ENCODE measurements at places on chromosomes 4 and X. TPM values are rescaled to one million over a fixed set of nuclear protein-coding genes. Genes with fewer than 3 reads are reported as not detected.
A peak's percentile ranks its signal among the peaks of the same experiment; 100 is the strongest.

DNA sequence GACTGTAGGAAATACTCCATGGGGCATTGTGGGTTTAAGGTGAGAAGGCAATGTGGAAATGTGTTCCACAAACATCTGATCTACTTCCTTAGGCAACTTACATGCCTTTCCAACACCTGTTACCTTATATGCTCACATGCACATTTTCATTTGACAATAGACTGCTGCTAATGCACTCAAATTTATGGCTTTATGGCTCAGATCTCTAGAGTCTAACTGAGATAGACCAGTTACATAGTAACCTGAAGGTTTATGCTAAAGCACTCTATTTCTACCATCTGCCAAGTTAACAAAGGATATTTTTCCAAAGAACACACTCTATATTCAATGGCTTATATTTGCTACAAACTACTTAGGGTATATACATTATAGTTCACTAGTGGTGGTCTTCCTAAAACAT, 969.0 kb downstream of the TECRL start:
- H3K27ac ChIP-seq = no peak overlapping the region
- no peak overlapping the region for H3K4me3 ChIP-seq
- DNase-seq = no peak
- no peaks in the 10 kb centered on the region for H3K27me3 ChIP-seq
- no peaks in the 10 kb centered on the region for H3K36me3 ChIP-seq
- no peaks in the 10 kb centered on the region for H3K4me1 ChIP-seq

GRCh38 chrX:24796204-24796603, 102.5 kb downstream of the POLA1 start:
- no peaks in the 10 kb centered on the region for H3K4me1 ChIP-seq
- no peaks in the 10 kb centered on the region for H3K27me3 ChIP-seq
- no peak overlapping the region for H3K27ac ChIP-seq
- no peak for DNase-seq

GRCh38 chr4:153142700-153143438, 61.4 kb upstream of the TRIM2 start:
- H3K27ac ChIP-seq = no peak overlapping the region
- peak; percentile 68 for DNase-seq
- no peaks in the 10 kb centered on the region for H3K27me3 ChIP-seq
- no peak overlapping the region for H3K4me3 ChIP-seq

GRCh38 chrX:11111947-11112346, 815 bp downstream of the HCCS start:
- no peak overlapping the region for H3K27ac ChIP-seq
- no peaks in the 10 kb centered on the region for H3K4me1 ChIP-seq
- no peak for DNase-seq
- H3K36me3 ChIP-seq = peaks cover 30% of the 10 kb centered on the region
- peak overlapping the region; percentile 84 for H3K4me3 ChIP-seq

DNA sequence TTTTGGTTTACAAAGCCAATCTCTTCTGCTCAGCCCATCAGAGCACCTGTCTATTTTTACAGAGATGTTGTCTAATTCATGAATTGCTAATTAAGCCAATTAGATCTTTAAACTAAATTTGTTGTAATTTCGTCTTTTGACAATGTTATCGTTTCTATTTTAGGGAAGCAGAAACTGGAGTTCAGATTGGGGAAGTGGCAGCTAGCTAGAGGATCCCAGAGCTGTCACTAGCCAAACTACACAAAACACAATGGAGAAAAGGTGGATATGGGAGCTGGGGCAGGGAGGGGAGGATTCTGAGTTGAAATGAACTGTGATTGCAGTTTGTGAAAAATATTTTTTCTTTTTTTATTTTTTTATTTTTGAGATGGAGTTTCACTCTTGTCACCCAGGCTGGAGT, 35.8 kb downstream of the CASP3 start:
- H3K27me3 ChIP-seq = no peaks in the 10 kb centered on the region
- H3K36me3 ChIP-seq = no peaks in the 10 kb centered on the region
- H3K4me1 ChIP-seq = peaks cover 11% of the 10 kb centered on the region
- no peak overlapping the region for H3K27ac ChIP-seq

DNA sequence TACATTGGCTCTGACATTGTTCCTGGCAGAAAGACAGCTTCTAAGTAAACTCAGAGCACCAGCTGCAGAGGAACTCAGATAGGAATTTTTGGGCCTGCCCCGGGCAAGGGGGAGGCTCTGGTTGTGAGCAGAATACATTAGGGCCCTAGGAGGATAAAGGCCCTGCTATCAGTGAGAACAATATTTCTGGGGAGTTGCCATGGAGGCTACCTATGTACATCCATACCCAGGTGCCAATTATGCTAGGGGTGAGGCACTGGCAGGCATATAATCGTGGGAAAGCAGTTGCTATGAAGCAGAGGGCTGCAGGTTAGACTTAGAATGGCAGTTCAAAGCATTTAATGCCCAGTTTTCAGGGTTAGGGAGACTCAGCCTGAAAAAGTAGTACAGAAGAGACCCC, 273.5 kb upstream of the EDA2R start:
- H3K27me3 ChIP-seq = no peaks in the 10 kb centered on the region
- H3K4me1 ChIP-seq = no peaks in the 10 kb centered on the region
- no peak overlapping the region for H3K4me3 ChIP-seq
- H3K36me3 ChIP-seq = no peaks in the 10 kb centered on the region
- no peak overlapping the region for H3K27ac ChIP-seq

GRCh38 chr4:1233641-1234308, 15.2 kb downstream of the CTBP1 start:
- H3K36me3 ChIP-seq = peaks cover 4% of the 10 kb centered on the region
- peak overlapping the region; percentile 49 for H3K27ac ChIP-seq
- H3K4me3 ChIP-seq = no peak overlapping the region
- H3K4me1 ChIP-seq = no peaks in the 10 kb centered on the region
- DNase-seq = no peak

DNA sequence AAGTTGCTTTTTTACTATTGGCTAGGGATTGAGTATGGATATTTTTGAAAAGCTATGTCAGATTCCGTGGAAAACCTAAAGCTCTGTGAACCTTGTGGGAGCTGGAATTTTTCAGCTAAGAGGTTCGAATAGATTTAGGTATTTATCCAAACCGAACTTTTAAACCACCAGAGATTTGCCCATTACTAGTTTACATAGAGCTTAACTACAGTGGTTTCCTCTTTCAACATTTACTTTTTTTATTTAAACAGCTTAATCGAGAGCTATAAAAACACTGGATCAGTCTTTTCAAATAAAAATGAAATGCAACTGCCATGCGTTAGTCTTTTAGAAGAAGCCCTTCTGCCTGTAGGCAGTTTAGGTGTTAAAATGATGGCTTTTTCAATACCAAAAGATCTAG, 377.0 kb downstream of the RPA4 start:
- no peaks in the 10 kb centered on the region for H3K36me3 ChIP-seq
- no peak overlapping the region for H3K27ac ChIP-seq
- no peak overlapping the region for H3K4me3 ChIP-seq
- no peaks in the 10 kb centered on the region for H3K4me1 ChIP-seq
- no peaks in the 10 kb centered on the region for H3K27me3 ChIP-seq

DNA sequence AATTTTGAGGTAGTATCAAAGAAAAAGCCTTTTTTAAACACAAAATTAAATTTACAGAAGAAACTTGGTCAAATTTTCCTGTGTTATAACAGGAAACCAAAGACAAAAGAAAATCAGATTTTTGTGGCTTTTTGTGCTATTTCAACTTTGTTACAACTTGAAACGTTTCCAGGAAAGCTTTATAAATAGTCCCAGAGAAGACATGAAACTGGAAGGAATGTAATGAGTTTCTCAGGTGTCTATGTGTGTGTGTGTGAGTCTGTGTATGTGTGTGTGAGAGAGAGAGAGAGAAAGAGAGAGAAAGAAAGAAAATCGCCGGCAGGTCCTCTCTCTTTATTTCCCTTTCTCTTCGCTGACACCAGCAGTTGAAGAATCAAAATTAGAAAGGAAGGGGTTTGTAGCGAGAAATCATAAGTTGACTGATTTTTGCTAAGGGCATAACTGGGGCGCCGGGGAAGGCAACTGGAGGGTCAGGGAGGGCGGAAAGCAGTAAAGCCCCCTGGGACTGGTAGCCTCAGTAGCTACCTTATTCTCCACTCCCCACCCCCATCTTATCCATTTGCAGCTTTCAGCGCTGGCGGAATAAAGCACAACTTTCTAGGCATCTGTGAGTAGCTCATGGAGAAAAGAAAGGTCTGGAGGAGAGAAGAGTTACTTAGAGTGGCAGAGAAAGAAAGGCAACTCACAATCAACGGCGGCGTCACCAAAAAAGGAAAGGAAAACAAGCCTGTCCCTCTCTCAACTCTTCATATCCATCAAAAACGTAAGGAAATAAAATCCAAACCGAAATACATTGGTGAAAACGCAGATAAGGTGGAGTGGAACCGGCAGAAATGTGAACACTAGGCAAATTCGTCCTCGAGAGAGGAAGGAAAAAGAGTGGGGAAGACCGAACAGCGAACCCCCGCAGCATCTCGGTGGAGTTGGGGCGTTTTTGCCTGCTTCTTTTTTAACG, 1.3 kb downstream of the TMEM47 start:
- peak overlapping the region; percentile 92 for H3K4me3 ChIP-seq
- no peaks in the 10 kb centered on the region for H3K4me1 ChIP-seq
- DNase-seq = no peak
- no peaks in the 10 kb centered on the region for H3K27me3 ChIP-seq

GRCh38 chr4:138935-139334, 14.6 kb downstream of the ZNF718 start:
- peaks cover 10% of the 10 kb centered on the region for H3K36me3 ChIP-seq
- H3K27me3 ChIP-seq = no peaks in the 10 kb centered on the region
- no peak for DNase-seq
- H3K27ac ChIP-seq = no peak overlapping the region
- no peaks in the 10 kb centered on the region for H3K4me1 ChIP-seq
- H3K4me3 ChIP-seq = no peak overlapping the region

DNA sequence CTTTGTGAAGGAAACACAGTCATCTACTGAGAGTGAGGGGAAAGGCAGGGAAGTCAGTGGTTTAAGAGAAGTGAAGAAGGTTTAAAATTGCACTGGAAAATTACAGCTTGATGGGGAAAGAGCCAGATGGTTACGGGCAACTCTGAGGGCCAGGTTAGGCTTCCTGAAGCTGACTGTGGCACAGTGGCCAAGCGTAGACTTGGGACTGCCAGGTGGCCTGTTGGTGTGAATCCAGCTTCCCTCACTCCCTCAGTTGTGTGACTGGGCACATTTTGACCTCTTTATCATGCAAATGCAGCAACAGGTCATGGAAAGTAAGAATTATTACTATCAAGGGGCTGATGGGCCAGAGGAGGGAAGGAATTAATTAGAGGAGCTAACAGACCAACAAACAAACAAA, 390.1 kb downstream of the UNC5C start:
- H3K4me3 ChIP-seq = no peak overlapping the region
- no peak for DNase-seq
- H3K4me1 ChIP-seq = no peaks in the 10 kb centered on the region
- H3K27ac ChIP-seq = no peak overlapping the region

- no peak overlapping the region for H3K4me3 ChIP-seq
- H3K36me3 ChIP-seq = no peaks in the 10 kb centered on the region
- no peaks in the 10 kb centered on the region for H3K4me1 ChIP-seq
- no peak overlapping the region for H3K27ac ChIP-seq
- DNase-seq = no peak
- no peaks in the 10 kb centered on the region for H3K27me3 ChIP-seq
Observed at GRCh38 chr4:110735686-110736085, 112.8 kb upstream of the PITX2 start.

DNA sequence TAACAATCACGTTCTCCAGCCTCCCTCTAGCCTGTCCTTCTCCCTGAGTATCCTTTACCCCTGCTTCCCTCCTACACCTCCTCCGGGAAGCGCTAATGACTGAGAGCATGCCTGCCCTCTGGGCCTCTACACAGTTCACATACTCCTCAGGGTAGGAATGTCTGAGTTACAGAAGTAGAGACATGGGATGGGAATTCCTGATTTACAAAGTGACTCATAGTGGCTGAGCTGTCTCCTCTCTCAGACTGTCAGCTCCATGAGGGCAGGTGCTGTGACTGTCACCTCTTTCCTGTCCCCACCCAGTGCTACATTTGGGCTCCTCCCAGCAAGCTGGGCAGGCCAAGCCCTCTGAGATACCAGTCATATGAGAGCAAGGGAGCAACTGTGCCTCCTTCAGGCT, 2.6 kb downstream of the LAS1L start:
- DNase-seq = no peak
- no peak overlapping the region for H3K27ac ChIP-seq
- H3K4me1 ChIP-seq = peaks cover 7% of the 10 kb centered on the region
- H3K36me3 ChIP-seq = peaks cover 28% of the 10 kb centered on the region

DNA sequence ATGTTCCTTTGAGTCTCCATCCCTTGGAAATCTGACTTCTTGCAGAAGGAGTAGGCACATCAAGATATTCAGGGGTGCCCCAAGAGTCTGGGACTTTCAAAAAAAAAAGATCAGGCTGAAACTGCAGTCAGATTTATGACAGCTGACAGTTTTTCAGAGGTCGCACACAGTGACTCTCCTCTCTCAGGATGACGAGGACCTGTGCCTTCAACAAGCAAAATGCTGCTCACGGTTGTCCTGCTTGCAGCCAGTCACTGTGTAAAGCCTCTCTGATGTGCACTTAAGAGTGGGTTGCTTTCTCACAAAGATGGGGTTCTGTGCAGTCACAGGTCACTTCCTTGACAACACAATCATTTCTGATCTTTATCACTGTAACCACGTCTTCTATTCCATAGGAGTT, 178.2 kb downstream of the PTTG2 start:
- DNase-seq = no peak
- H3K27ac ChIP-seq = no peak overlapping the region
- no peak overlapping the region for H3K4me3 ChIP-seq
- no peaks in the 10 kb centered on the region for H3K4me1 ChIP-seq

- no peaks in the 10 kb centered on the region for H3K36me3 ChIP-seq
- H3K27ac ChIP-seq = no peak overlapping the region
- no peaks in the 10 kb centered on the region for H3K4me1 ChIP-seq
- H3K27me3 ChIP-seq = no peaks in the 10 kb centered on the region
Observed at GRCh38 chr4:18630218-18631110, 608.9 kb upstream of the LCORL start.

- H3K27me3 ChIP-seq = no peaks in the 10 kb centered on the region
- H3K27ac ChIP-seq = no peak overlapping the region
- no peaks in the 10 kb centered on the region for H3K4me1 ChIP-seq
Observed at GRCh38 chr4:165355900-165356300, 22.9 kb upstream of the CPE start.

DCX gene
- total RNA-seq = 2.4 TPM

GAGE12E gene
- total RNA-seq = not detected

TMSB15A gene
- 84.1 TPM for total RNA-seq

KIF4A gene
- 35.7 TPM for total RNA-seq

XAGE2 gene
- not detected for total RNA-seq

PASD1 gene
- total RNA-seq = not detected

NXF2 gene
- not detected for total RNA-seq
